ENCODE measurements at places on chromosomes 5 and 9.

DNA sequence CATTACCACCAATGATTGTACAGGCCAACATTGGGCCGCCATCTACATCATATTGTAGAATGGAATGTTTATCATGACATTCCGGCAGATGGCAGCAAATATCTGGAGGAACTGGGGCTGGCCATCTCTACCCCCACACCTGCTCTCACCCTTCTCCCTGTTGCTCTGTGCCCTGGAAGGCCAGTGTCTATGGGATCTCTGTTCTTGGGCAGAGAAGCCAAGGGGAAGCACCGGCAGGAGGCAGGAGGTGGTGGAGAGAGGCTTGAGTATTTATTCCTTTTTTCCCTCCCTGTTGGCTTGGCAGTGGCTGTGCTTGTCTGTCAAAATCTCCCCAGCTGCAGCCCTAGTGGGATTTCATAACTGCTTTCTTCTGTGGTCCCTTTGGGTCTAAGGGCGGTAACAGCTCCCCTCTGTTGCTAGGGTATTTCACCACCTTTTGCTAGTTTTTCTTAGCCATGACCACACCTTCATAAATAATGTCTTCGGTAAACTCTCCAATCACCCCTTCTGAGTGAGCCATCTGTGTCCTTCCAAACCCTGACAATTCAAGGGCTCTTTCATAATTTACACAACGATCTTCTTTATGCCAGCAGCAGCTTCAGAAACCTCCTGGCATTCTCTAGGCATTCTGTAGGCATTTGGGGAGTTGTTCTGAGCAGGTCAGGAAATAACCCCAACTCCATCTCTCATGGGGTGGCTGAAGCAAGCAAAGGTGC lies 225.8 kb downstream of the MELK start:
- DNase-seq: peak; percentile 49

- no peak for DNase-seq
Measured at GRCh38 chr5:171596391-171596878, 177.0 kb downstream of the FGF18 start.

- peak; percentile 61 for DNase-seq
Measured at GRCh38 chr9:121498150-121498486, 1.5 kb downstream of the GGTA1 start.

- DNase-seq: no peak
Measured at GRCh38 chr9:100324594-100325200, 28.0 kb downstream of the TEX10 start.

- no peak for DNase-seq
Measured at GRCh38 chr5:85920984-85921383, 696.8 kb upstream of the COX7C start.

DNA sequence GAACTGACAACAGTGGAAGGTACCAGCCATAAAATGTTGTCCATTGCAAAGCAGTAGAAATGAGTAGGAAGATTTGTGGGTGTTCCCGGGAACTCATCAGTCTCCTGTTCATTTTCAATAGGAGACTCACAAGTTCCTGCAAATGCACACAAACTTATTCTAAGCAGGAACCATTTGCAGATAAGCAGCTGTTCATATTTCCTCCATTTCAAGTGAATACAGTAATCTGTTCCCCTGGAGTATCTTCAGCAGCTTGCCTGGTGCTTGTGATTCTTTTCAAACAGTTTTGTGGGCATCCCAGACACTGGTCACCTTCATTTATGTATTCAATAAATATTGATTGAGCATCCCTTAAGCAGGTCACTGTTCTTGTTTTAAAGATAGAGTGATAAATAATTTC lies 1315.5 kb upstream of the C9orf72 start:
- DNase-seq: no peak

DNA sequence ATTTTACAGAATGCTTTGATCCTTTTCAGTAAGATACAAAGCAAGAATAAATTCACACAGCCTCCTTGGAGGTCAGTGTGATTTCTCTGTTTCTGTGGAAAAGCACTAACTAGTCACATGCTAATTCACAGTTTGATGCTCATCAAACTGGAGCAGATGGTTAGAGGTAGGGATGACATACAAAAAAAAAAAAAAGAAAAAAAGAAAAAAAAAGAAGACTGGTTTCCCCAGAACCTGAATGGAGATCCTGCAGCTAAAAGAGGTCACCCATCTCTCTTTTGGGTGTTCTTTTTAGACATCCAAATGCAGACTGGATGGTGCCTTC lies 123.7 kb upstream of the ANKRD55 start:
- no peak for DNase-seq

- DNase-seq: no peak
Measured at GRCh38 chr9:14092344-14092743, 221.6 kb downstream of the NFIB start.

GRCh38 chr5:32973646-32974045 lies 262.5 kb downstream of the NPR3 start:
- DNase-seq: no peak

GRCh38 chr5:117487556-117487955 lies 912.9 kb upstream of the SEMA6A start:
- no peak for DNase-seq

- DNase-seq: no peak
Measured at GRCh38 chr9:74497748-74498620, 849 bp downstream of the RORB start.

- no peak for DNase-seq
Measured at GRCh38 chr5:16485656-16486055, 20.1 kb upstream of the ZNF622 start.

DNA sequence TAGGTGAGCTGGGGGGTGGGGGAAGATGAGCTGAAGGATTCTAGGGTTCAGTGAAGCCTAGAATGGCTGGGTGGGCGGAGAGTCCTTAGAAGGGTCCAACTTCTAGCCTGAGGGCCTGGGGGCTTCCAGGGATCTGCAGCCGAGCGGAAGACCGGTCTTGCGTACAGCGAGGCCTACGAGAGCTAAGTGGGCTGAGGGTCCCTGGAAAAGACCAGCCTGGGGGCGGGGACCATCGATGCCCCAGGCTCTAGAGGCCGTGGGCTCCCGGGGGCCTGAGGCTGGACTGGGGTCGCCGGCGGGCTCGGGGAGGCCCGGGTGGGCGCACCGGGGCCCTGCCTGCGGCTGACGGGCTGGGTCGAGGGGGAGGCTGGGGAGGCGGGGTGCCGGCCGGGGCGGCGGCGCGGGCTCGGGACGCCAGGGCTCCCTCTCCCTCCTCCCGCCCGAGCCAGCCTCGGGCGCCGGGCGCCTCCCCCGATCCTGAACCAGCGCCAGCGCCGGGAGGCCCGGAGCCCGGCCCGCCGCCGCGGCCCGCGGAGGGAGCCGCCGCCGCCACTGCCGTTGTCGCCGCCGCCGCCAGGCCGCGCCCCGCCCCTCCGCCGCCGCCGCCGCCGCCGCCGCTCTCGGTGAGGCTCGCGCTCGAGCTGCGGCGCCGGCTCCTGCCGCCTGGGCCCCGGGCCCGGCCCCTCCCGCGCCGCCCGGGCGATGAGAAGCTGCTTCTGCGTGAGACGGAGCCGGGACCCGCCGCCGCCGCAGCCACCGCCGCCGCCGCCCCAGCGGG lies at the start of gene MVB12B:
TSS of gene MVB12B (plus strand) at position 602 of the 778 bp plus-strand sequence. CDS start at position 703, 101 bp downstream.
- peak; percentile 57 for DNase-seq

GRCh38 chr9:137486545-137487453 lies 27.7 kb upstream of the NSMF start:
- no peak for DNase-seq

- DNase-seq: no peak
Measured at GRCh38 chr5:98458004-98458403, 315.5 kb upstream of the RGMB start.

Measured in GM12892 (cell line).